ENCODE measurements at places on chromosomes 2 and 18.

DNA sequence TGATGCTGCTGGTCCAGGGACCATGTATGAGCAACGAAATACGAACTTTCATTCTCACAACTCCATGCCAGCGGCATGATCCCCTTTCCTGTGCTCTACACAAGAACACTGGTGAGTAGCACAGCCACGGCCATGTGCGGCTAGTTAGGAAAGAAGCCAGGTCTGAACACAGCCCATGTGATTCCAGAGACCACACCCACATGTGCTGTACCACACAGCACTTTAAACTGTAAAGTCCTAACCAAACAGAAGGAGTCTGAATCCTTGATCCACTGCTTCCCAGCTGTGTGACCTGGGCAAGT, 33.0 kb upstream of the ACAA2 start:
- DNase-seq: no peak

DNA sequence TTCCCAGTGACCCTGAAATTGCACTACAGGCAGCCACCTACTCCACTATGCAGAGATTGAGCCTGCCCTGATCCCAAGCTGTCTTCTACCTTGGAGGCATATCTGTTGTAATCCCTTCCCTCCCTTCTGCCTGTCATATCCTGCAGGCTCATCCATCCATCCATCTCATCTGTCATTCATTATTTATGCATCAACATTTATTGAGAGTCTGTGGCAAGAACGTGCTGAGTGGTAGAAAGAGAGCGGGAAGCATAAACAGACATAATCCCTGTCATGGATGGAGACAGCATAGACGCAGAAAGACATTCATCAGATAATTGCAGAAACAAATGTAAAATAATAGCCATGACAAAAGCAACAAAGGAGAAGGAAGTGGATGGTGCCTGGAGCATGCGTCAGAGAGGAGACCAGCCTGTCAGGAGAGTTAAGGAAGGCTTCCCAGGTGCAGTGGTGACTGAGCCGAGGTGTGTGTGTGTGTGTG, 110.7 kb upstream of the STPG4 start:
- no peak for DNase-seq

DNA sequence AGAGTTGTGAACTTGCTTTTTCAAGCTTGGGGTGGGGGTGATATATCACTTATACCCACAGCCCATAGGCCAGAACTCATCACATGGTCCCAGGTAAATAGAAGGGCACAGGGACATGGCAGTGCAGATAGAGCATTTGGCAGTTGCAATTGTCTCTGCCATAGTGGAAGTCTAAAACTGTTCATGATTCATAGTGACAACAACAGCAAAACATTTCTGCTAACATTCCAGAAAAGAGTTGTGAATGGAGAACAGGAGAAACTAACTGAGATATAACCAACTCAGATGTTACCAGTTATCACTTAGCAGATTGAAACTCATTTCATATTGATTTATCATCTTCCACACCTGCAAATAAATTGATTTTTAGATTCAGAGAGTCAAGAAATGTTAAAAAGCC, 278.6 kb upstream of the KYNU start:
- no peak for DNase-seq

GRCh38 chr2:240463274-240463865, 27.9 kb downstream of the GPC1 start:
- DNase-seq: no peak

DNA sequence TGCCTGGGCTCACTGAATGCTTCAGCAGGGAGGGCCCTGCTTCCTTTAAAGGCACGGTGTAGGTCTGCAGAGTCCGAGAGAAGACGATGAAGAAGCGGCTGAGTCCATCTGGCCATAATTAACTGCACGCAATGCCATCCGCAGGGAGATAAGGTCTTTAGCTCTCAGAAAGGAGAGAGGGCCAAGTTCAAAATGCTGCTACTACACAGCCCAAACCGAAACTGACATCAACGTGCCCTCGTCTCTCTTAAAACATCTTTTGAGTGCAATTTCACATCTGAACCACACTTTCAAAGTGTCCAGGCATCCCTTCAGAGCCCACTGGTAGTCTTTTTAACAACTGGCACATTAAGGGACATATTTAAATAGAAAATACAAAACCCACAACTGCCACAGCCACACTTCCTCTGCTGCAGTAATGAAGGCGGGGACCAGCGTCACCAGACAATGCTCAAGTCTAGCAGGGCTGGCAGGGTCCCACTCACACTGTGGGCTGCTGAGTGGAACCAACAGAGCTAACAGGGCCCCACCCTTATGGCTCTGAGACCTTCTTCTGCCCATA, 35.8 kb downstream of the ST3GAL5 start:
- no peak for DNase-seq

DNA sequence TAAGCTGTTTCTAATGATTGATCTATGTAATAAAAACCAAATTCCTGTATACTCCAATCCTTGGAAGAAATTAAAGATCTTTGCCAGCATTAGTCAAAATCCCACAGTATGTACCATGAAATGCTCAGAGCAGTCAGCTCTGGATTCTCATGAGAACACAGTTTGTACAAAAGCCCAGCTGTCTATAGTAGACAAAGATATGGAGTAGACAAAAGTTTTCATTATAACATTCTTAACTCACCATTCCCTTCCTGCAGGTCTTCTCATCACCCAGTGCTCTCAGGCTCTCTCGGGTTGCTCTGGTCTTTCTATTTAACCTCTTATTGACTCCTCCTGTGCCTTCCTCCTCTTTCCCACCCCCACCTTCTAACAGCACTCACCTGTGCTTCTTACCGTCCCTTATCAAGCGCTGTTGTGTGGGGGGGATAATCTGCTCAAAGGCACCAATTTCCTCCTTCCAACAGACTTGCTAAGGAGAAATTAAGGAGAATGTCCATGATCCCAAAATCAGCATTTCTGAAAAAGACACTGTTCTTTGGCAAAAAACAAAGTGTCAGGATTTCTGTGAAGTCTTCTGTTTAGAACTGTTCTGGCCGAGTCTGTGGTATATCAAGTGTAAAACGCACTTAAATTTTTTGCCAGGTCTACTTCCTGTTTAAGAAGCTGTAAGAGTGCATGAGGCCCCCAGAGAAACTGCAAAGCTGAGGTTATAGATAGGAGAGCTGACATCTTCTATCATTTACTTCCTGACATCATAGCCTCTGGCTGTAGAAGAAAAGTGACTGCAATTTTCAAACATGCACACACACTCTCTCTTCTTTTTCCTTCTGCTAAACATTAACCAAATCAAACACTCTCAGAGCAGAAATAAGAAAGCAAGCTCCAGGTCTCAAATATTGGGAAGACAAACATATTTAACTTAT, 144.1 kb downstream of the EVA1A start:
- no peak for DNase-seq

DNA sequence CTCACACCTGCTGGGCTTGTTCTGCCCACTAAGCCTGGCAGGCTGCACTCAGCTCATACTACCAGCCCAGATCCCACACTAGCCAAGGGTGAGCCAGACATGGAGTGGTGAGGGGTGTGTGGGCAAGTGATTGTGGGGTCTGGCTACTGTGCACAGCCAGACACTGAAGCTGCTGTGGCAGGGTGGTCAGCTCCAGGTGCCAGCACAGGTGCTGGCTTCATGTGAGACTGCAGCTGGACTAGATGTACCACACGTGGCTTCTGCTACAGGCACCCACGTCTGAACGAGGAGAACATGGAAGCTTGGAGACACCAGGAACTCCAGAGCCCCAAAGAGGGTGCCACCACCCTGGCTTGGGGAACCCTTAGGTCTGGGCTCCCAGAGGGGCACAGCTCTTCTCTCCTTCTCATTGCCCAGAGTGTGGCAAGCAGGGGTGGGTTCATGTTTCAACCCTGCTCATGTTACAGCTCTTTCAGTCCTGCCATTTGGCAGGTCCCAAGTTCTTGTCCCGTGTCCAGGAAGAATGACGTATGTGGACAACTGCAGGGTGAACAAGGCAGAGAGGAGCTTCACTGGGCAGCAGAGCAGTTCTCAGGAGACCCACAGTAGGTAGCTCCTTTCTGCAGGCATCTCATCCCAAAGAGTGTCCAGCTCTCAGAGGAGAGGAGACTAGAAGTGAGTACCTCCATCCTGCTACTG, 1624.2 kb upstream of the TMEFF2 start:
- no peak for DNase-seq

- no peak for DNase-seq
Observed at GRCh38 chr18:23209796-23210195, 74.5 kb downstream of the CABLES1 start.

- no peak for DNase-seq
Observed at GRCh38 chr2:35116151-35116550, 1239.4 kb upstream of the CRIM1 start.

DNA sequence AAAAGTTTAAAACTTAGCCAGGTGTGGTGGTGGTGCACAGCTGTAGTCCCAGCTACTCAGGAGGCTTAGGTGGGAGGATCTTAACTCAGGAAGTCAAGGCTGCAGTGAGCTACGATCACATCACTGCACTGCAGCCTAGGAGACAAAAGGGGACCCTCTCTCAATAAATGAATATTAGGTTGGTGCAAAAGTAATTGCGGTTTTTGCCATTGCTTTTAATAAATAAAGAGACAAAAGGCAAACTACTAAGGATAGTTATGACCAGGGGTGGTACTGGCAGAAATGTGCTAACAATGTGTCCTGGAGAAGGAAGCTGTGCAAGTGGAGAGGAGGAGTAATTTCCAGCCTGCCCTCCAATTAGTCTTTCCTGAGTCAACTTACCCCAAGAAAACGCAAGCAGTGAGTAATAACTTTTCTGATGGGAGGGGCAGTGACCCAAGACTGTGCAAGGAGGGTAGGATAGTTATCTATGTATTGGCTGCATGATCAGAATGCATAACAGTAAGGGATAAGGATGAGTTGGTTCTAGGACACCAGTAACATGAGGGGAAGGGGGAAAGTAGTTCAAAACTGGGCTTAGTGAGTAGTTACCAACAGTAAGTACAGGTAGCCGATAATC, 1.5 kb downstream of the EXOC6B start:
- peak; percentile 34 for DNase-seq

DNA sequence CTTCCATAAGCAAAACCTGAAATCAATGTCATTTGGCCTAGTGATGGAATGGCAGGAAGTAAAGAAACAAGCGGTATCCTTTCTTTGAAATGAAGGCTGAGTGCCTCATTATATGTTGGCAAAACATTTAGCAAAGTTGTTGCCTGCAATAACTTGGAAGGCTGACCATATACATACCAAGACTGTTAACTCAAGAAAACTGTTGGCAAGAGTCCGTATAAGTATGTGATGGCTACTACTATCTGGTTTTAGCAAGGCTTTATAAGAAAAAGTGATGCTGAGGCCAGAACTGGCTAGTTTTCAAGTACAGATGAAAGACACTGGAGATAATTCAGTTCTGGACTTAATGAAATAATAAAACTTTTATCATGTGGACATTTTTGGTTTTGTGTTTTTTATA, 356.2 kb downstream of the ZNF521 start:
- DNase-seq: no peak

All from RCC 7860 (cell line).